ENCODE measurements at places on chromosomes 5 and 9.

DNA sequence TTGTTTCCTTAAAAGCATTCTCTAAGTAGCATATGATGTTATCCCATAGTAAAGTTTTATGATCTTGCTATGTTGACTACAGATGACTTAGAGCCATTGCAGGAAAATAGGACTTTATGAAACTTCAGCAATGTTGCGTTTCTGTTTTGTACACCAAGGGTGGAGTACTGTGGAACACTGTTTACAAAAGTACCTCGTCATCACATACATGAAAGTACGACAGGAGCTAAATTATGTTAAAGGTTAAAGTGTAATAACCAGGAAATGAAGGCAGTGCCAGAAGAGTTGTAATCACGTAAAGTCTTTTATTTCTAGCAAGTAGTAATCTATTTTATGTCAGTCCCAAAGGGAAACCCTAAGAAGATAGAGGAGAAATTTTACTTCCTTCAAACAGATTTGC is 50.9 kb downstream of the C9orf85 start:
- no peak for DNase-seq

DNA sequence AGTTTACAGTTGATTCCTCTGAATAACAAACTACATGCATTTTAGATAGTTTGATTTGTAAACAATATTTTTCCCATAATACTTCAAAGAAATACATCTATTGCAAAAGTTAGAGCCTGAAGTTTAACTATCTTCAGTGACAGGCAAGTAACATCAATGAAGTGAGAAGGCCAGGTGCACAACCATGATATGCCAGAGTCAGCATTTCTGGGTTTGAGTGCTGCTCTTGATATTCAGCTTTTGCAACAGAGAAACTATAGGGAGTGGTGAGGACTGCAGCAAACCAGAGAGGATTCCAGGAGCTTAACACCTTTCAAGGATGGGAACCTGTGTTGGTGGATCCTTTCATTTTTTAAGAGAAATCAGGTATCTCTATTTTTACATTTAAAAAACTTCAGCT is 79.4 kb upstream of the RASEF start:
- no peak for DNase-seq

DNA sequence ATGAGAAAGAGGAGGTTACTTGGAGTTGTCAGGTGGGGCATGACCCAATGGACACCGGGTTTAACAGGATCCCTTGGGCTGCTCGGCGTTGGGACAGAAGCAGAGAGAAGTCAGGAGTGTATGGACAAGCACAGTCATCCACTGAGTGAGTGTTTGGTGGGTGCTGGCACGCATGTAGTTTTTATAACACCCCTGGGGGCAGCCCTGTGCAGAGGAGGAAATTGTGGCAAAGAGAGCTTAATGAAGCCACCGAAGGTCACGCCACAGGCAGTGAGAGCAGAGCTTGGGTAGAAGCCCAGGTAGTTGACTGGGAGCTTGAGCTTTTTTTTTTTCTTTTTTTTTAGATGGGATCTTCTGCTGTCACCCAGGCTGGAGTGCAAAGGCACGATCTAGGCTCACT is 43.2 kb upstream of the IER5L start:
- DNase-seq = no peak

GRCh38 chr5:135514116-135514515 is 21.6 kb downstream of the NEUROG1 start:
- DNase-seq = no peak

GRCh38 chr9:118028225-118028624 is 324.0 kb downstream of the TLR4 start:
- no peak for DNase-seq

Data from NCI-H1930 (cell line).